Type B pancreatic cell (in vitro differentiated cells): ENCODE measurements at places on chromosomes 6 and 20. TPM values are rescaled to one million over a fixed set of nuclear protein-coding genes. Genes with fewer than 3 reads are reported as not detected.

DNA sequence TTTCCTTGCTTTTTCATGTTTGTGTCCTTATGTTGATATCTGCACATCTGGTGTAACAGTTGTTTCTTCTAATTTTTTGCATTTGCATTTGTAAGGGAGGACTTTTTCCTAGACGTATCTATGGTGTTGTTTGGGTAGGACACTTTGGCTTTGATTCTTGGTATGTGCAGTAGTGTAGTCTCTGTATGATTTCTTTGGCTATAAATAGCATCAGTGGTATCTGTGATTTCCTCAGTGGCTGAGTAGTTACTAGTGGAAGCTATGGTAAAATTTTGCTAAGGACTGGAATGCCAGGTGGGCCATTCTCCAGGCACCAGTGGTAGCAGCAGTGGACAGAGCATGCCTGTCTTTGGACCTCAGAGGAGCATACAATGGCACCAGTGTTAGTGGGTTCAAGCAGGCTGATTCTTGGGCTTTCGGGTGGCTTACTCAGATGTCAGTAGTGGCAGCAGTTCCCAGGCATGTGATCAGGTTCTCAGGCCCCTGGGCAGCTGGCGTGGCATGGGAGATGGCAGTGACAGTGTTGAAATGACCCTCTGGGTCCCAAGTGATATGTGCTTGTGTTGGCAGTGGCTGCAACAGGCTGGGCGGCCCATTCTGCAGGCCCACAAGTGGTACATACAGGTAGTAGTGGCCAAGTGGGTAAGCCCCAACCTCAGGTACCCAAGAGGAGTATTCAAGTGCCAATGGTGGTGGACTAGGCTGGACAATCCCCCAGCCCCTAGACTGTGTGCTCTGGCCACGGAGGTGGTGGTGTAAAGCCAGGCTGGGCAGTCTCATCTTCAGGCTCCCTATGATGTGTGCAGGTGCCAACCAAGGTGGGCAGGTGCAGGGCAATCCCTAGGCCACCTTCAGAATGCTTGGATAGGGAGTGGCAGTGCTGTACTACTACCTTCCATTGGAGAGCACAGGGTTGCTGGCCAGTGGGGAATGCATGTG is 54.5 kb downstream of the PLCG1 start:
- peaks cover 9% of the 10 kb centered on the region for H3K36me3 ChIP-seq
- no peaks in the 10 kb centered on the region for H3K4me1 ChIP-seq
- no peak overlapping the region for H3K4me3 ChIP-seq
- no peak overlapping the region for H3K27ac ChIP-seq

DNA sequence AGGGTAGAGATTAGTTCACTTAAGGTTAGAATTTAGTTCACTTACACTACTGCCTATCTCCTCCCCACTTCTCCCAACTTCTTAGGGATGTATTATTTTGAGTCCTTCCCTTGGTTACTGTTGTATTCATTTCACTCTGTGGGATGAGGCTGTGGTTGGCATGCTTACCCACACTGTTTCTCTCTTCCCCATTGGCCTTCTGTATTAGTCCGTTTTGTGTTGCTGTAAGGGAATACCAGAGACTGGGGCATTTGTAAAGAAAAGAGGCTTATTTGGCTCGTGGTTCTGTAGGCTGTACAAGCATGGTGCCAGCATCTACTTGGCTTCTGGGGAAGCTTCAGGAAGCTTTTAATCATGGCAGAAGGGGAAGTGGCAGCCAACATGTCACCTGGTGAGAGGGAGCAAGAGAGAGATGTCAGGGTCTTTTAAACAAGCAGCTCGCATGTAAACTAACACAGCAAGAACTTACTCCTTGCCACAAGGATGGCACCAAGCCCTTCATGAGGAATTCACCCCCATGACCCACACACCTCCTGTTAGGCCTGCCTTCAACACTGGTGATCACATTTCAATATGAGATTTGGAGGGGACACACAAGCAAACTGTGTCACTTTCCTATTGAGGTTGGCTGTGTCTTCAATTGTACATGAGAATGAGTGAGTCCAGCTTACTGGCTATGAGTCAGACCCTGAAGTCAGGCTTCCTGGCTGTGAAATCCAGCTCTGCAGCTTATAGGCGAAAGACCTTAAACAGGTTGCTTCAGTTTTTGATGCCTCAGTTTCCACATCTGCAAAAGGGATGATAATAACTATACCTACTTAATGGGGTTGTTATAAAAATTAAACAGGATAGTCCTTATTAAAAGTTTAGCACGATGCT is 53.3 kb downstream of the SYNDIG1 start:
- no peaks in the 10 kb centered on the region for H3K36me3 ChIP-seq
- no peak overlapping the region for H3K4me3 ChIP-seq
- DNase-seq, result no peak

GRCh38 chr6:83815631-83816272 is 37.4 kb upstream of the RIPPLY2 start:
- H3K27ac ChIP-seq, result no peak overlapping the region
- no peaks in the 10 kb centered on the region for H3K36me3 ChIP-seq
- no peaks in the 10 kb centered on the region for H3K4me1 ChIP-seq

DNA sequence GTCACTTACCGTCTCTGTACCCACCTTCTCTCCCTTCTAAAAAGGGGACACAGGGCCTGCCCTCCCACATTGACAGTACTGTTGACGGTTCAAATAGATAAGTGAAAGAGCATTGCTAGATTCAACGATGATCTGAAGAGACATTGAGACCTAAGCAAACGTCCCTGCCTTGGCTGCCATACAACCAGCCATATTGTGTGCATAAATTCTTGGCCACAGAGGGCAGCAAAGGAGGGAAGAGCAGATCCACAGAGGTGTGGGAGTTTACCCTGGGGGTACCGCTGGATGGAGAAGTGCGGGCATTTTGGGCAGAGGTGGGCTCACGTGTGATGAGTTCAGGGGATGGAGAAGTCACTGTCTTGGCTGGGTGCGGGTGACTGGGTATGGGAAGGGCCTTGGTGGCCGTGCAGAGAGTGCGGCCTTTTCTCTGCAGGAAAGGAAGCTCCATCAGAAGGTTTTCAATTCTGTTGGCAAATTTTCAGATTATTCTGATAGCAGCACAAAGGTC is 85.6 kb downstream of the POPDC3 start:
- no peaks in the 10 kb centered on the region for H3K36me3 ChIP-seq
- no peak for DNase-seq
- H3K27ac ChIP-seq, result no peak overlapping the region
- H3K4me1 ChIP-seq, result no peaks in the 10 kb centered on the region

DNA sequence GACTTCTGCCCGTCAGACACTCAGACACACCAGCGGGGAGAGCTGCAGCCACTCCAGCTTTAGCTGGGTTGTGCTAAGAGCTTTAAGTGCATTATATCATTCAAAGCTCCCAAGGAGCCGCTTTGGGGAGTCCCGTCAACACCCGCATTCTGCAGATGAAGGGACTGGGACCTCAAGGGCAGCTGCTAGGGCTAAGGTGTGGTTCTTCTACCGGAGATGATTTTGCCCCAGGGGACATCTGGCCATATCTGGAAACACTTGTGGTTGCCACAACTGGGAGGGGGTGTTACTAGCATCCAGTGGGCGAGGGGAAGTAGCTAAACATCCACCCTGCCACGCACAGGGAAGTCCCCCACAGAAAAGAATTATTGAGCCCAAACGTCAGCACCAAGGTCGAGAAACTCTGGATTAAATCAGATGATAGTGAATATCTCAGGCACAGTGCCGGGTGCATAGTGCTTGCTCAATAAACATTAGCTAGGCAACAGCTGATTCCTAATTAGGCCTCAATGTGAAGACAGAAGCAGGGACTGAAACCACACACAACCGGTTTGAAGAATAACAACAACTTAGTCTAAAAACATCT is 29.6 kb downstream of the PMEPA1 start:
- DNase-seq, result no peak
- peaks cover 24% of the 10 kb centered on the region for H3K27me3 ChIP-seq
- peak overlapping the region; percentile 47 for H3K4me3 ChIP-seq
- no peak overlapping the region for H3K27ac ChIP-seq

DNA sequence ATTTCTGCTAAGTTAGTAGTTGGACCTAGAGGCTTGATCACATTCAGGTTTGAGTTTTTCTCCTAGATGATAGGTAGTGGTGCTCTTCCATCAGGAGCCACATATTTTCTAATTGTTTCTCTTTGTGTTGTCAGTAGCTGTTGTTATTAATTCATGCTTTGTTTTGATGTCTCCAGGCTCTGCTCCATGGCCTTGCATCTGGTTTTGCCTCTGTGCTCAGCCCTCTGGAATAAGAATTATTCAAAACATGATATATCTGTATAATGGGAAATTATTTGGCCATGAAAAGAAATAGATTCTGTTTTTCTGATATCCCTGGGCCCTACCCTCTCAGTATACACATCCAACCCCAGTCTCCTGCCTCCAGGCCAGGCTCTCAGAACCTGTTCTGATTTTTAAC is 184.8 kb downstream of the CDC5L start:
- no peaks in the 10 kb centered on the region for H3K36me3 ChIP-seq
- H3K4me1 ChIP-seq, result peaks cover 6% of the 10 kb centered on the region
- H3K27me3 ChIP-seq, result peaks cover 27% of the 10 kb centered on the region
- H3K27ac ChIP-seq, result no peak overlapping the region
- no peak overlapping the region for H3K4me3 ChIP-seq

DNA sequence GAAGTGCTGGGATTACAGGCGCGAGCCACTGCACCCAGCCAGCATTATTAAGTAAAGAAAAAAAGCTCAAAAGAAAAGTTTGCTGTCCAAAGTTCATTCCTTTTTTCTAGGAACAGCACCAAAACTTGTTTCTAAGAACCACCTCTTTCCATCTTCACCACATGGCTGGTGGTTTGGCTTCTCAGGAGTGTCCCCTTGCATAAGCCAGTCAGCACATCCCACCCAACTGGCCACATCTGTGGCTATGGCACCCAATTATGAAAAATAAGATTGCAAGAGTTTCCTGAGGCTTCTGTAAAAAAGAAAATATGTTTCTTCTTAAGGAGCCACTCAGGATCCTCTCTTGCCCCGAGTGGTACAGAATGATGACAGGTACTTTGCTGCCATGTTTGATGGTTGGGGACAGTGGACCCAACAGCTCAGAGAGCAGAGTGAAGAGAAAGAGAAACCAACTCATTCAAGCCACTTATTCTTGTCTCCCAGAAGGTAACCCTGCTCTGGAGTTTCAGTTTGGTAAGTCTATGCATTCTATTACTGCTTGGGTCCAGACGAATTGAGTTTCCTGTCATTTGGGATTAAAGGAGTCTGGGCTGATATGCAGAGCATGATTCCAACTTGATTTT is 65.3 kb downstream of the PSMB1 start:
- H3K4me1 ChIP-seq, result peaks cover 19% of the 10 kb centered on the region
- H3K27ac ChIP-seq, result no peak overlapping the region
- no peak overlapping the region for H3K4me3 ChIP-seq
- H3K27me3 ChIP-seq, result peaks cover 3% of the 10 kb centered on the region
- no peak for DNase-seq

- no peak overlapping the region for H3K27ac ChIP-seq
- H3K36me3 ChIP-seq, result no peaks in the 10 kb centered on the region
- H3K4me3 ChIP-seq, result no peak overlapping the region
- H3K4me1 ChIP-seq, result no peaks in the 10 kb centered on the region
- no peak for DNase-seq
These were observed 311.5 kb upstream of the ID4 start for GRCh38 chr6:19525673-19526072.

DNA sequence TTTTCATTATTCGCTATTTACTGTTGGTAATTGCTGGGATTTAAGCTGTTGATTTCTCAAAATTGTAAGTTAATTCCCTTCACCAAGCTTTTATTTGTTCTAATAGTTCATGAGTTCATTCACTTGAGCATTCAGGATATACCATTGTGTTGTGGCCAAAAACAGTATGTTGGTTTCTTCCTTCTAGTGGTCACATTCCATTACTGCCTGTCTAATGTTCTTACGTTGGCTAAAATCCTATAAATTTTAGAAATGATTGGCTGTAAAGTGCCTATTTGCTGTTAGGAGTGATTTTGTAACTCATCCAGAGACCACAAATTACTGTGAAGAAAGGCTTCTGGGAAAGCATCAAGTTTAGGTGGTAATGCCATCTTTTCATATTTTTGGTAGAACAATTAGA is 76.3 kb downstream of the FARS2 start:
- no peak overlapping the region for H3K27ac ChIP-seq
- H3K27me3 ChIP-seq, result no peaks in the 10 kb centered on the region
- no peak for DNase-seq
- no peak overlapping the region for H3K4me3 ChIP-seq
- no peaks in the 10 kb centered on the region for H3K4me1 ChIP-seq
- H3K36me3 ChIP-seq, result no peaks in the 10 kb centered on the region

- peaks cover 7% of the 10 kb centered on the region for H3K4me1 ChIP-seq
- H3K4me3 ChIP-seq, result no peak overlapping the region
- no peaks in the 10 kb centered on the region for H3K36me3 ChIP-seq
- no peaks in the 10 kb centered on the region for H3K27me3 ChIP-seq
These were observed 89.9 kb upstream of the ASF1A start for GRCh38 chr6:118804091-118804490.

DNA sequence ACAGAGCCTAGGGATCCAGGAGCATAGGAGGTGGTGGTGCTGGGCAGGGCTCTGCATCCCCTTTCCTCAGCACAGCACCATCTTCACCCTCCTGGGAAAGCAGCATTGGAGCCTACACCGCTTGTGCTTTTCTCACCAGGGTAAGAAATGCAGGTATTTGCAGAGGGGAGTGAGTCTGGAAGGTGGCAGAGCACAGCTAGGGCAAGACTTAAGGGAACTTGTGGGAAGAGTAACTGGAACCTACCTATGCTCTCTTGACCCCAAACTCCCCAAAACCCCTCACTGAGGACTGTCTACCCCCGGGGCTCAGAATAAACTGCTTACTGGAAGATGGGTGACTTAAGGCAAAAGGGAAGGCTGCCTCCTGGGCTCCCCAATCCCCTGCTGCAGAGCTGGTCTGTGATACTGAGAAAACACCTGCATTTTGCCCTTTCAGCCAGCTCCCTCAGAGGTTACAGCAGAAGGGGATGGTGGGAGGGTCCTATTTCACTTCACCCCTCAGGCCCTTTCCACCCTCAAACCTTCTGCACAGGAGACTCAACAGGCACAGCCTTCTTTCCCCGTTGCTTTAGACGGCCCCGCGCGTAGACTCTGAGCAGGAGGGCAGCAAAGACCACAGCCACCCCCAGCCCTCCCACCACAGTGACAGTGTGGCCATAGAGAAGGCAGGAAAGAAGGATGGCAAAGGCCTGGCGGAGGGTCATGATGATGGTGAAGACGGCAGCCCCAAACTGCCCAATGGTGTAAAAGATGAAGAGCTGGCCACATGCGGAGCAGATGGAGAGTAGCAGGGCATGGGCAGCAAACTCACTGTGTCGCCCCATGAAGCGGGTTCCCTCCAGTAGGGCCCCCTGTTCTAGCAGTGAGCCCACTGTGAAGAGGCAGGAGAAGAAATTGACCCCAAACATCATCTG is 2.9 kb downstream of the SLC35B2 start:
- peaks cover 35% of the 10 kb centered on the region for H3K36me3 ChIP-seq
- DNase-seq, result no peak
- H3K4me1 ChIP-seq, result peaks cover 56% of the 10 kb centered on the region
- H3K27me3 ChIP-seq, result no peaks in the 10 kb centered on the region
- H3K4me3 ChIP-seq, result peak overlapping the region; percentile 90
- peak overlapping the region; percentile 91 for H3K27ac ChIP-seq

Gene CCDC170
- total RNA-seq, result 0.24 and 1.9 TPM in 2 replicates

Gene SCAF8
- 45.7 and 58.7 TPM in 2 replicates for total RNA-seq
